Activated CD4-positive, alpha-beta T cell treated with anti-CD3 and anti-CD28 coated beads, Interleukin-2, amount 10 ng/mL, durations not matched to agents 24 days and 14 days (primary cell): ENCODE measurements at places on chromosomes 2 and 18. TPM values are rescaled to one million over a fixed set of nuclear protein-coding genes. Genes with fewer than 3 reads are reported as not detected.

The CDH20 gene
- 0.12 TPM in 1 of 2 replicates, not detected in the other for total RNA-seq

The MPPE1 gene
- total RNA-seq: 39.2 and 45.8 TPM in 2 replicates

The PTPRN gene
- 0.07 TPM in 1 of 2 replicates, not detected in the other for total RNA-seq

The ASAP2 gene
- 0.40 and 0.83 TPM in 2 replicates for total RNA-seq

The SLC4A5 gene
- 0.93 and 1.4 TPM in 2 replicates for total RNA-seq

DNA sequence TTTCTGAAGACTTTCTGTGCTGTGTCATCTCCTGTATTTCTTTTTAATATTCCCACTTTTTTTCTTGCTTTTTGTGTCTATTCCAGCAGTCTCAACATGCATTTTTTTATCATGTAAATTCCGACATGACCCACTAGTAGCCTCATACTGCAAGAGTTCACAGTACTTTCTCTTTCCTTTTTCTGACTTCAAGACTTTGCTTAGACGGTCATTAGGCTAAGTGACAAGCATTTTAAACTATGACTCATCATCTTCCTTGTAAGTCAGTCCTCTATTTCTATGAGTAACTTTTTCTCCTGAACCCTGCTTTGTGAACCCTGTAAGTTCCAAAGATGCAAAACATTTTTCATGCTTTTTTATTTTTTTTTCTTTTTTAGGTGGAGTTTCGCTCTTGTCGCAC lies 381.2 kb downstream of the TXNL1 start:
- H3K36me3 ChIP-seq: no peaks in the 10 kb centered on the region
- H3K4me1 ChIP-seq: peaks cover 3% of the 10 kb centered on the region
- H3K27me3 ChIP-seq: no peaks in the 10 kb centered on the region
- H3K27ac ChIP-seq: no peak overlapping the region

DNA sequence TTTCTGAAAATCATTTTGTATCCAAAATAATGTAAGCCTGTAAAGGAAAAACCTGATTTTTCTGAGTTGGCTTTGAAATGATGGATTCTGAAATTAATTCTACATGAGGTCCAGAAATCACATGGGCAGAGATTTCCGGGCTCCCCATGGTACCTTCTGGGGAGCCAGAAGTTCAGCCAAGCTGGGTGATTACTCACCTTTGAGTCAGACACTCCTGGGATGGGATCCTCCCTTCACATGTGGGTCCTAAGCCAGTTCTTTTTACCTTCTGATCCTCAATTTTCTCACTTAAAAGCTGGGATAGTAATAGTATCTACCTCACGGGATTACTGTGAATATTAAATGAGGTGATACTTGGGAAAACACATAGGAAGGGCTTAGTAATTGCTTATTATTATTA lies 179.8 kb upstream of the EPAS1 start:
- peaks cover 3% of the 10 kb centered on the region for H3K4me1 ChIP-seq
- H3K4me3 ChIP-seq: no peak overlapping the region
- no peak overlapping the region for H3K27ac ChIP-seq
- DNase-seq: no peak
- H3K27me3 ChIP-seq: no peaks in the 10 kb centered on the region

- H3K4me3 ChIP-seq: no peak overlapping the region
- H3K27ac ChIP-seq: no peak overlapping the region
- no peak for DNase-seq
- H3K27me3 ChIP-seq: no peaks in the 10 kb centered on the region
- H3K4me1 ChIP-seq: no peaks in the 10 kb centered on the region
Measured at GRCh38 chr18:3906116-3906750, 456.3 kb downstream of the TGIF1 start.

DNA sequence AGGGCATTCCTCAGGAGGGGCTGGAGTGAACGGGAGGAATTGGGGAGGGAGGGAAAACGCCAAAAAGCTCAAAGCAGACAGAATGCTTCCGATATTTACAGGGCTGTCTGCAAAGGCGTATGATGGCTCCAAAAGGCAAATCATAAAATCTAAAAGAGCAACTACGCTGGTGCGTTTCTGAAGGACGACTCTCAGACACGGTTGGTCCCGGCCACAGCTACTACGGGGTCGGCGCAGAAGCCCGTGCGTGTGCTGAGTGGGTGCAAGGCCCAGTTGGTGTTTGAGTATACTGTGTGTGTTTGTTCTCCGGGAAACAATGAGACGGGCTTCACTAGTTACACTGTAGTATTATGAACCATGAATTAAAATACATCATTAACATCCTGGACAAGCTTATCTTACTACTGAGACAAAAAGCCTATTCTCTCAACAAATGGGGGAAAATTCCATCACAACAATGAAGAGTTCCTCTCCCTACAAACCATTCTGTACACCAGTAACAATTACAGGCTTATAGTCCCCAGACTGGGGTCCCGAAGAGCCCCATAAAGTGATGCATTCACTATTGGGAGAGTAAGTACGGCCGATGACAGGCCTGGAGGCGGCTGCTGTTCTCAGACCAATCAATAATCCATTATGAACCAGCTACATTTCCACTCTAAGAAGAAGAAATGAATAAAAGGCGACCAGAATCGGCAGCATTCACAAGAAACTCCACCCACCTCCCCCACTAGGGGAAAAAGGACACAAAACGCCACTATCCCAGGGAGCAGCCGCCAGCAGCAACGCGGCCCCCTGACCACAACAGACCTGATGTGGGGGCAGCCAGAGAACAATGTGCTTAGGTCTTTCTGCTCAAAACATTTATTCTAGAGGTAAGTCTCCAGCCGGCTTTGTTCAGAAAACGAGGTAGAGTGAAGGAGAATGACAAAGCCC lies 43.4 kb downstream of the ZNF516 start:
- H3K27me3 ChIP-seq: peaks cover 43% of the 10 kb centered on the region
- no peak for DNase-seq
- H3K4me3 ChIP-seq: peak overlapping the region; percentile 81
- peaks cover 11% of the 10 kb centered on the region for H3K4me1 ChIP-seq
- no peak overlapping the region for H3K27ac ChIP-seq

- H3K27ac ChIP-seq: no peak overlapping the region
- peaks cover 23% of the 10 kb centered on the region for H3K4me1 ChIP-seq
- H3K36me3 ChIP-seq: peaks cover 3% of the 10 kb centered on the region
- peaks cover 26% of the 10 kb centered on the region for H3K27me3 ChIP-seq
- DNase-seq: no peak
Measured at GRCh38 chr18:54830866-54831265, 2.6 kb downstream of the RAB27B start.

DNA sequence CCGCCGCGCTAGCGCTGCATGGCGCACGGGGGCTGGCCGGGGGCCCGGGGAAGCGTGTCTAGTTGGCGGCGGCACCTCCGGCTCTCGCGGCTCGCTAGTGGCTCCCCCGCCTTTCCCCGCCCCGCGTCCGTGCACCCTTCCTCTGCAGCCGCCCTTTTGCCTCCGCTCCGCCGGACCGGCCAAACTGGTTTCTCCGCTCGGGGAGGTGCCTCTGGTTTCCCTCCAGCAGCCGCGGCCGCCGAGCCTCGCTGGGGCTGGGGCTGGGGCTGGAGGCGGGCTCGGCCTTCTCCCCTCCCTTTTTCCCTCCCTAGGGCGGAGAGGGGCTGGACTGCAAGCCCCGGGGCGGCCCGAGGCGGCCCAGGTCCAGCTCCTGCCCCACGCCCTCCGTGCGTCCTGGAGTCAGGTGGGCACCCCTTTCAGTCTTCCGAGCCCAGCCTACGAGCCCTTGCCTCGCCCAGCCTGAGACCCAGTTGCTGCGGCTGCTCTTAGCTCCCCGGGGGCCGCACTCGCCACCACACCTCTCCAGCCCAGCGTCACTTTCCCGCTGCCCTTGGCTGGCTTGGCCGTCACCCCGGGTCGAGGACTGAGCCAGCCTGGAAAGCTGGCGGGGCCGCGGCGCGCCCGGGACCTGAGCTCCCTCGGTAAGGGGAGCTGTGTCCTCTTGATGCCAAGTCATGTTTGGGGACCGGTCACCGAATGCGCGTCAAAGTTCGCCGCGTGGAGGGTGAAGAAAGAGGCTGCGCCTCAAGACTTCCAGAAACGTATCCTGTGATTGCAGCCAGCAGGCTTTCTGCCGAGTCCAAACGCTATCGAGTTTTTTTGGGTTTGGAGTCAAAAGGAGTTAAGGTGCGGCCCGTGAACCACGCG lies at the start of gene ATP8B1:
Gene ATP8B1, minus strand, starts transcription at position 213 of the 867 bp plus-strand sequence. CDS start 71,508 bp downstream, outside the sequence.
- peaks cover 66% of the 10 kb centered on the region for H3K27me3 ChIP-seq
- peaks cover 8% of the 10 kb centered on the region for H3K4me1 ChIP-seq
- H3K27ac ChIP-seq: peak within 1 kb of the TSS; percentile 34
- no peaks in the 10 kb centered on the region for H3K36me3 ChIP-seq
- H3K4me3 ChIP-seq: peak within 1 kb of the TSS; percentile 81

GRCh38 chr18:10053861-10054260 lies 140.0 kb downstream of the VAPA start:
- peaks cover 6% of the 10 kb centered on the region for H3K4me1 ChIP-seq
- no peak for DNase-seq
- no peak overlapping the region for H3K27ac ChIP-seq
- H3K36me3 ChIP-seq: no peaks in the 10 kb centered on the region
- peaks cover 2% of the 10 kb centered on the region for H3K27me3 ChIP-seq

GRCh38 chr2:186690786-186691185 lies 3.1 kb upstream of the FAM171B start:
- peaks cover 25% of the 10 kb centered on the region for H3K27me3 ChIP-seq
- DNase-seq: no peak
- H3K4me1 ChIP-seq: peaks cover 12% of the 10 kb centered on the region
- no peak overlapping the region for H3K4me3 ChIP-seq
- no peaks in the 10 kb centered on the region for H3K36me3 ChIP-seq

- H3K36me3 ChIP-seq: no peaks in the 10 kb centered on the region
- no peak overlapping the region for H3K27ac ChIP-seq
- no peaks in the 10 kb centered on the region for H3K27me3 ChIP-seq
- no peak for DNase-seq
- no peak overlapping the region for H3K4me3 ChIP-seq
- no peaks in the 10 kb centered on the region for H3K4me1 ChIP-seq
Measured at GRCh38 chr2:185347445-185347844, 391.2 kb upstream of the FSIP2 start.

- H3K4me1 ChIP-seq: no peaks in the 10 kb centered on the region
- no peak overlapping the region for H3K27ac ChIP-seq
- peak; percentile 82 for DNase-seq
Measured at GRCh38 chr2:187499941-187500532, 52.0 kb upstream of the CALCRL start.

DNA sequence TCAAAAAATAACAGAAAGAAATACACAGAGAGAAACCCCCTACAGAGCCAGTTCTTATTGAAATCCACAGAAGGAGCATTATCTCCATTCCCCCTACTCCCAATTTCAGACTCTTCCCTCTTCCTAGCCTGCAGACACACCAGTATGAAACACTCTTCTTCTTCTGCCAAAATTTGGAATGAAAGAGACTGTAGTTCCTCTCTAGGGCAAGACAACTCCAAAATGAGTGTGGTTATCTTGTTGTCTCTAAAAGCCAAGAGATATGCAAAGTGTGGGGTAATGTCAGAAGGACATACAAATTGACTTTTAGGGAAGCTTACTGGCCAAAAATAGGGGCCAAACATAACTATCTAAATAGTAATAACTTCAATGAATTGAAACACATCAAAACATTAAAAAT lies 337.1 kb upstream of the SETBP1 start:
- no peaks in the 10 kb centered on the region for H3K4me1 ChIP-seq
- H3K4me3 ChIP-seq: no peak overlapping the region
- no peaks in the 10 kb centered on the region for H3K27me3 ChIP-seq
- DNase-seq: no peak
- no peaks in the 10 kb centered on the region for H3K36me3 ChIP-seq

- no peak overlapping the region for H3K4me3 ChIP-seq
- no peaks in the 10 kb centered on the region for H3K27me3 ChIP-seq
- no peak overlapping the region for H3K27ac ChIP-seq
- H3K36me3 ChIP-seq: peaks cover 28% of the 10 kb centered on the region
- no peaks in the 10 kb centered on the region for H3K4me1 ChIP-seq
- DNase-seq: no peak
Measured at GRCh38 chr2:215356334-215356947, 44.6 kb downstream of the ATIC start.
